ENCODE measurements at places on chromosomes 2 and 18.
A peak's percentile ranks its signal among the peaks of the same experiment; 100 is the strongest.

DNA sequence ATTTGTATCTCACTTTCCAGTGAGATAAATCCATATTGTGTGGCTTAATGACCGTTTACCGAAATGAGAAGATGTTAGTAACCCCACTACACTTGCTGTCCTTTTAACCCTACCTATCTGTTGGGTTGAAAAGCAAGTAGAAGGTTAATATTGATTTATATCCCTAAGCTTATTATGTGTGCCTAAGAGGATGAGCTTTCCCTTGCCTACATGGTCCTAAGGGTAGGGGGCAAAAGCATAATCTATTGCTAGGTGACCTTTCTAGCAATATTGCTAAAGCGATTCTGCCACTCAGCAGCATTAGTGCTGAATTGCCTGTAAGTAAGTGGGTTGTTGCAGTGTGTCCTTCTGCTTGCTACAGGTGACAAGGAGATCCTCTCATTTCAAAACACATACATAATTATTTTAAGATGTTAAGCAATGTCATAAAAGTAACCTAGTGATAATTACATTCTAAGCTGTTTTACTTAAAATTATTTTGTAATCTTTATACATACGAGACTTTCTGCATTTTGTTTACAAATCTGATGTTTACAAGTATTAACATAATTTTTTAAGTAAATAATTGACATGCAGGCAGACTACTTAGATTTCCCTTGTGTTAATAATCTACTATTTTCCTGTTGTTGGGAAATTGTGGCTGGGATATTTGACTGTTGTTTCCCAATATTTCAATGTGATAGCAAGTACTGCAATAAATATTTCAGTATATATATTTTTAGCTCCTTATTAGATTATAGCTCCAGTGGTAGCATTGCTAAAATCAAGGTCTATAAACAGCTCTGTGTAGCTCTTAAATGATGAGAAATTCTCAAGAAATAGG is 49.1 kb upstream of the CABYR start:
- DNase-seq, result no peak

- DNase-seq, result no peak
Observed at GRCh38 chr2:9705196-9705595, 74.4 kb upstream of the YWHAQ start.

DNA sequence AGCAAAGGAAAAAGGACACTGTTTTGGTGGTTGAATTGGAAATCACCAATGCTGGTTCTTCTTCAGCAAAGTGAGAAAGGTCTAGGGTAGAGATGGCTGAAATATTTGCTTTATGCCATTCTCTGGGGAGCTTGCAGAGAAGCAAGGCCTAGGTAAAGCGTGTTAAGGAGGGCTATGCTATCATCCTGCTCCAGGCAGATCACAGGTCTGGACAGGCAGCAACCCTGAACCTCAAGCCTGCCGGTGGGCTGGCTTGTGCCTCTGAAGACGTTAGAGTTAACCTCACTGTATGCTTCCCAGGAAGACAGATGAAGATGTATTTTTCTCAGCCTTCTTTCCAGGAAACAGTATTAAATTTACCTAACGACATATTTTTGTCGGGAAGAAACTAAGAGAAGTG is 138.5 kb upstream of the LYPD6 start:
- no peak for DNase-seq

GRCh38 chr2:34789169-34789568 is 1190.1 kb upstream of the FAM98A start:
- no peak for DNase-seq

GRCh38 chr2:154092571-154092970 is 220.8 kb downstream of the GALNT13 start:
- no peak for DNase-seq

DNA sequence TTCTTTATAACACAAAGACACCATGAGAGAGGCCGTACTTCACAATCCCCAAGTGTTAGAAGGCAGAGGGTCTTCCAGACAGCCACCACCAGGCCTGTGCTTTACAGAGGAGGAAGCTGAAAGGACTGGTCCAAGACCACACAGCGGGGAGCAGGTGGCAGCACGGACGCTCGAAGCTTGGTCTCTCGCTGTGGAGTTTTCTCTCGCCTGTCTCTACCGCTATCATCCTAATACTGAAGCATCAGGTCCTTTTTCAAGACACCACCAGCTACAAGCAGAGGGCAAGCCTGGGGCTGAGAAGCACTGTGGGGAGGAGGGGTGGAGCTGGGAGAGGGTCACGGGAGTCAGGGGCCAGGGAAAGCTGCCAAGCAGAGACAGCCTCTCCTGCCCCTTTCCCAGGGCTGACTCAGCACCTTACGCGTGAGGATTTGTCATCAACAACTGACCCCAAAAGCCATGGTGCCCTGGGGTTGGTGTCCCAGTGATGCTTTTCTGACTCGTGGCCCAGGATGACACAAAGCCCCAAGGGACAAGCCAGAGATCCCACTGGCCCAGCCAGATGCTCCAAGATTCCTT is 31.9 kb upstream of the FOSL2 start:
- DNase-seq, result no peak

GRCh38 chr2:230721712-230722111 is 9.1 kb downstream of the CAB39 start:
- no peak for DNase-seq

- no peak for DNase-seq
Observed at GRCh38 chr2:100964222-100964621, 37.9 kb upstream of the RPL31 start.

DNA sequence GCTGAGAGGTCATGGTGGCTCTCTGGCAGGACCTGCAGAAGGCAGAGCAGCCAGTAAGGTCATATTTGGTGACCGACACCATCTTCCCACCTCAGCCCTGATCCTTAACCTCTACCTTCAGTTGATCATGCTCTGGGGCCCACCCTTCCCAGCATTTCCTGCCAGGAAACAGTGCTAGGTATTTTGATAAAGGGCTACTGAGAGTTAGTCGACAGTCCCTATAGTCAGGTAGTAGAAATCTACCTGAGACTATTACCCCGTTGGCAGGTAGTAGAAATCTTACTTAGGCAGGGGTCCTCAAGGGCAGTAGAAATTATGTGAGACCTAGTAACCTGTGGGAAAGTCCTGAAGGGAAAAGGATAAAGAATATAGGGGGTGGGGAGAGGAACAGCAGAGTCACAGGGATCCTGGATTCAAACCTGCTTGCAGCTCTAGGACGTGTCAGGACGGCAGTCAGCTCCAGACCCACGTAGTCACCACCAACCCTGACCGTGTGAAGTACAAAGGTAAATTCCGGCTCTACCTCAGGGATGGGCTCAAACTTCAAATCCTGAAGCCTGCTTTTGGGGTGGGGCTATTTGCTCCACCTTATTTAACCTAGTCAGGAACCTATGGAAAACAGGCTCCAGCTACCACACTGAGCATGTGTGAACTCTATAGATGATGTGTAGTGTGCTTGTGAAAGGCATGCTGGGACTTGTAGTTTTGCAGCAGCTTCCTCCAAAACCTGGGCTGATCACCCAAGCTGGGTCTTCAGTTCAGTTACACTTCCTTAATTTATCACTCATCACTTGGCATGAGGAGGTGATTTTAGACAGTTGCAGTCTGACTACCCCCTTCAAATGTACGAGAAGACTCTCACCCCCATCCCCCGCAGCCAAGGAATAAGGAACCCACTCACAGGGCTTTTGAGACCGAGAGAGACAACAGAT is at the start of gene DQX1:
Gene DQX1, minus strand, starts transcription at position 515 of the 932 bp plus-strand sequence. Its CDS starts 502 bp downstream, at position 13.
- peak; percentile 79 for DNase-seq

- DNase-seq, result no peak
Observed at GRCh38 chr18:77173275-77174030, 40.9 kb upstream of the MBP start.

GRCh38 chr18:11663439-11664029 is 25.5 kb upstream of the GNAL start:
- no peak for DNase-seq

DNA sequence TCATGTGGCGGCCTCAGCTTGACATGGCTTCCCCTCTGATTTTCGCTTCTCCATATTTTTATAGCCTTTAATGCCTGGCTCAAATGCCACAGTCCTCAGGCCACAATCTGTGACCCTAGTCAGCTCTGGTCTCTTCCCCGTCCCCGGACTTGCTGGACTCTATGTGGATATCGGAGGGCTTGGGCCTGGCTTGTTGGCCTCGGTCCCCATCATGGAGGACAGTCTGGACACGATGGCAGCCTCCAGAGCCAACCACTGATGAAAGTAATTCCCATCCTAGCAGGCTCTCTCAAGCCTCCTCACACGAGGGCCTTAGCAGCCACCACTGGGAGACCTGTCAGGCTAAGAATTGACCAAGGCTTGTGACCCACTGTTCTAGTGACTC is 61.6 kb downstream of the LPIN1 start:
- no peak for DNase-seq

DNA sequence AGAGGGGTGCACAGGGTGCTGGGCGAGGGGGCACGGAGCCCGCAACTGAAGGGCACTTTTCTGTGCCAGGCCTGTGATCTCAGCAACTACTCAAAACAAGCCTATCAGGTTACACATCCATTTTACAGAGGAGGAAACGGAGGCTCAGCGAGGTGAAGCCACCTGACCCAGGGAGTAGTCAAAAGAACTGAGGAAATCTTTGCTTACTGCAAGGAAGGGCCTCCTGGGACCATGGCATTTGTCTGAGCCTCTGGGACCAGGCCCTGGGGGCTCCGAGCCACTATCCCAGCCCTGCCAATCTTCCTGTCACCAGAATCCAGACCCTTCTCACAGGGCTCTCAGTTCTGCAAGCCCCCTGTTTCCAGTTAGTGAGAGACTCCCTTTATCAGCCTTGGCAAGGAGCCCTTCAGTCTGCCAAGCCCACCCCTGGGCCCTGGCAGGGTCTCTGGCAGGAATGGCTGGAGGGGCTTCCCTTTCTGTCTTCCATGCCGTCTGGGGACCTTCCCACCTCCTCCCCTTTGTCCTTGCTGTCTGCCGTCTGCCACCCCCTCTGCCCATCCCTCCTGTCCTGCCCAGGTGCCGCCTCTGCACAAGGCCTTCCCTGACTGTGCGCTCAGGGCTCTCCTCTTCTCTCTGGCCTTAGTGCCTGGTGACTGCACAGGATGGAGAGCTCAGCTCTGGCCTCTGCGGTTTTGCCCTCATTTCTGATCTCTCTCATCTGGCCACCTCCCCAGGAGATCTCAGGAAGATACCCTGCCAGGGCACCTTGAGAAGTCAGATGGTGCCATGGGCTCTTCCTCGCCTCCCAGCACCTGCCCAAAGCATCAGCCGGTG is 194.7 kb upstream of the GLI2 start:
- DNase-seq, result no peak
